GOT3 (cell line): ENCODE measurements at places on chromosomes 2 and 18.

- no peak for DNase-seq
These were observed 87.9 kb downstream of the ICOS start for GRCh38 chr2:204024503-204024902.

DNA sequence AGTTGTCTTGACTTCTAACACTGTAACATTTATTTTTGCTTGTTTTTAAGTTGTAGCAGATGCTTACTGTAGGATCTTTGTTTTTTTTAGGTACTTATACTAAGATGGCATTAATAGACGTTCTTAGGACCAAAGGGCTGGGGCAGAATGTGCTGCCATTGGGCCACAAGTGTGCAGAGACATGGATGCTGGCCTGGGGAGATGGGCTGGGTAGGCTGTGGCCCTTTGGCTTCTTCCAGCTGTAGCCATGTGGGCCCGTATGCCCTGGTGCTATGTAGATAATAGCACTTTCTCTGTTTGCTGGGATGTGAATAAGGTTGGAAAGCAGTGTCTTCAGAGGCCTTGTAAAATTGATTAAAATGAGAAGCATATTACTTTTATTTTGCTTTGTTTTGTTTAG is 18.8 kb downstream of the RAB31 start:
- no peak for DNase-seq

DNA sequence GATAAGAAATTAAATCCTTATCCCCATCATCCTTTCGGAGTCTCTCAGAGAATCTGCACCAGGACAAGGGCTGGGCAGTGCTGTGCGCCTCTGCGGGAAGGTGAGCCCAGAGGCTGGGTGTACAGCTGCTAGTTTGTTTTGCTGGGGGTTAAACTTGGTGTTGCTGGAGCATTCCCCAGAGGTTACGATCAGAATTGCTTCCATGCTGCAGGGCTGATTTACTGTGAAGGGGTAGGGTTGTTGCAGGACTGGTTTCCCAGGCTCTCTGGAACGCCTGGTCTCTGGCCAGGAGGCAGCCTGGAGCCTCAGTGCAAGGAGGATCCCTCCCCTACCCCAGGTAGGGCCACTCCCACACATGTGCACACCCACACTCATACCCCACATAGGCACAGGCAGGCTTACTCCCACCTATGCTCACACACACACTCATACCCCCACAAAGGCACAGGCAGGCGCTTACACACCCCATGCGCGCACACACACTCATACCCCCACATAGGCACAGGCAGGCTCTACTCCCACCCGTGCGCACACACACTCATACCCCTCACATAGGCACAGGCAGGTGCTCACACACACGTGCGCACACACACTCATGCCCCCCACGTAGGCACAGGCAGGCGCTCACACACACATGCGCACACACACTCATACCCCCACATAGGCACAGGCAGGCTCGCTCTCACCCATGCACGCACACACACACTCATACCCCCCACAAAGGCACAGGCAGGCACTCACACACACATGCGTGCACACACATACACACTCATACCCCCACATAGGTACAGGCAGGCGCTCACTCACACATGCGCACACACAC is 11.3 kb downstream of the CNNM4 start:
- no peak for DNase-seq

- no peak for DNase-seq
These were observed 15.2 kb upstream of the NT5DC4 start for GRCh38 chr2:112705575-112705974.

DNA sequence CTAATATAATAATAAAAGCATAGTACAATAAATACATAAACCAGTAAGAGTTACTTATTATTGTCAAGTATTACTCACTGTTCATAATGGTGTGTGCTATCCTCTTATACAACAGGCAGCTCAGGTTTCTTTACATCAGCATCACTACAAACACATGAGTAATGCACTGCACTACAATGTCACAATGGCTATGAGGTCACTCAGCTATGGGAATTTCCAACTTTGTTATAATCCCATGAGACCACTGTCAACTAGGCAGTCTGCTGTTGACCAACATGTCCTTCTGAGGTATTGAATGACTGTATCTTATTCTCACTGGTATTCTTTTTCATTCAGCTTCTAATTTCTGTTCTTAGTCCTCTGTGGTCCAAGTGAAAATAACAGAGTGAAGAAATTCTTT is 250.4 kb upstream of the DSEL start:
- DNase-seq, result no peak

DNA sequence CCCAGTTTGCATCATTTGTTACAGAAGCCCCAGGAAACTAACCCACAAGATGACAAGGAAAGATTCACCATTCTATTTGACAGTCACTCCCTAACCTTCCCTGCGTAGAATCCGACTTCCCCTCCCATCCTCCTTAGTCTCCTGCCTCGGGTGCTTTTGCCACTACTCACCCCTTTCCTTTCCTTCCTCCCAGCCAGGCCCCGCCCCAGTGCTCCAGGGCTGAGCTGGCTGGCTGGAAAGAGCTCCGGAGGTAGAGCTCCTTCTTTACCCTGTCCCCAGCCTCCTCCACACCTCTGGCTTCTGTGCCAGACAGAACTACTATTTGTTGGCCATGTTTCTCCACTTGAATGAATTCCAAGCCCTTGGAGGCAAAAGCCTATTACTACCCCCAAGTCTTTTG is 317.6 kb upstream of the NCKAP5 start:
- no peak for DNase-seq

DNA sequence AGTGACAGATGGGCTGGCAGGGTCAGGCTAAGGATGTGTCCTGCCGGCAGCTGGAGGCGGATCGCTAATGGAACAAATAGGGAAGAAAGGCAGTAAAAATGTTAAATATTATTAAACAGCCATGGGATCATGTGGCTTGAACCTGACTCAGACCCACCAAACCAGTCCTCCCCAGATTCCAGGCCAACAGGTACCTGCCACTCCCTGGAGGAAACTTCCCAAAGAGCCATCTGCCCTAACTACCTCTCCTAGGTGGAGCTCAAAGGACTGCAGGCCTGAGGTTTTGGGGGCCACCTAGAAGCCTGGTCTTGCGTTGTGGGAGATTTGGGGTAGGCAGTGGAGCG is 34.3 kb downstream of the CIB4 start:
- DNase-seq, result no peak

DNA sequence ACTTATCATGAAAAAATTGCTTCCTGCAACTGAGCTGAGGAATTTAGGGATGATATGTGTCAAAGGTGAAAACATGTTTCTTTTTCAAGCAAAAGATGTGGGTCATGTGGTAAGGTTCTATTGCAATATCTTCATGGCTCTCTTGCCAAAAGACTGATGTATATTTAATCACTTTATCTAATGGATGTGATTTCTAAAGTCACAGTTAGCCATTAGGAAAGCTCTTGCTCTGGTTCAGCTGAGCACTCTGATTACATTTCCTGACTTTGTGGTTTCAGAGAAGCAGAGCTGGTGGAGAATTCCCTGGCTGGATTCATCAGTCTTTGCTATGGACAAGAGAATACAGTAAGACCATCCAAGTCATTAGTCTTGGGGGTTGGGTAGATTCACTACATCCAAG is 24.4 kb downstream of the SCN9A start:
- DNase-seq, result no peak

GRCh38 chr2:135954020-135954601 is 31.3 kb downstream of the DARS1 start:
- no peak for DNase-seq

DNA sequence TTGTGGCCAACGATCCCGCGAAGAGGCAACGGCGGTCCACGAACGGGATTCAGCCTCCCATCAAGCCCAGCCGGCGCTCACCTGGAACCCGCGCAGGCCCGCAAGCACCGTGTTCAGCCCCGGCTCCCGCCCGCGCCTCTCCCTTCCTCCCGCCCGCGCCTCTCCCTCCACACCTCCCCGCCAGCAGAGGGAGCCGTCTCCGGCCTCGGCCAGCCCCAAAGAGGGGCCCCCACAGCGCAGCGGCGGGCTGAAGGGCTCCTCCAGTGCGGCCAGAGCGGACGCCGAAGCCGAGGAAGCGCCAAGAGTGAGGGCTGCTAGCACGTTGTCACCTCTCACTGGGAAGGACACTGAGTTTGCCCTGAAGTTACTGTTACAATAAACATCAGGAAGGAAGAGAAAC is 55.3 kb upstream of the LAPTM4A start:
- DNase-seq, result no peak

DNA sequence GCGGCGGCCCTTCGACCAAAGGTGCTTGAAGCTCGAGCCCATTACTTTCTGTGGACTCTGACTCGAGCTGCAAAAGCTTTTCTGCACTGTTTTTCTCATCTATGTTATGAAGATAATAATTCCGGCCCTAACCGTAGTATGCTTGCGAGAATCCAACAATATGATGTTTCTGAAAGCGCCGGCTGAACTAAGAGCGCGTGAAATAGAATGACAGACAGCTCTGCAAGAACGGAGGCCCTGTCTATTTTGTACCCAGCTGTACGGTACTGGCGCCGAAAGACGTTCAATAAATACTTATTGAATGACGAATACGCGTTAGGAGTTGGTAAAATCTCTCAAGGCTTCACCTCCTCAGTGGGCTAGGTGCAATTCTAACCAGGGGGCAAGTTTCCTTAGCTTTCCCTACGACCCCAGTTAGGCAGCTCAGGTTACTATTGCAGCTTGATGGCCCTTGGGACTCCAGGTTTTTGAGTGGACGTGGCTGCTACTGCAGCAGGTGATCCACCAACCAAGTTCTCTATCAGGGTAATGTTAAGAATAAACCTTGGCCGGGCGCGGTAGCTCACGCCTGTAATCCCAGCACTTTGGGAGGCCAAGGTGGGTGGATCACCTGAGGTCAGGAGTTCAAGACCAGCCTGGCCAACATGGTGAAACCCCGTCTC is 570 bp downstream of the SCRN3 start:
- DNase-seq, result no peak

DNA sequence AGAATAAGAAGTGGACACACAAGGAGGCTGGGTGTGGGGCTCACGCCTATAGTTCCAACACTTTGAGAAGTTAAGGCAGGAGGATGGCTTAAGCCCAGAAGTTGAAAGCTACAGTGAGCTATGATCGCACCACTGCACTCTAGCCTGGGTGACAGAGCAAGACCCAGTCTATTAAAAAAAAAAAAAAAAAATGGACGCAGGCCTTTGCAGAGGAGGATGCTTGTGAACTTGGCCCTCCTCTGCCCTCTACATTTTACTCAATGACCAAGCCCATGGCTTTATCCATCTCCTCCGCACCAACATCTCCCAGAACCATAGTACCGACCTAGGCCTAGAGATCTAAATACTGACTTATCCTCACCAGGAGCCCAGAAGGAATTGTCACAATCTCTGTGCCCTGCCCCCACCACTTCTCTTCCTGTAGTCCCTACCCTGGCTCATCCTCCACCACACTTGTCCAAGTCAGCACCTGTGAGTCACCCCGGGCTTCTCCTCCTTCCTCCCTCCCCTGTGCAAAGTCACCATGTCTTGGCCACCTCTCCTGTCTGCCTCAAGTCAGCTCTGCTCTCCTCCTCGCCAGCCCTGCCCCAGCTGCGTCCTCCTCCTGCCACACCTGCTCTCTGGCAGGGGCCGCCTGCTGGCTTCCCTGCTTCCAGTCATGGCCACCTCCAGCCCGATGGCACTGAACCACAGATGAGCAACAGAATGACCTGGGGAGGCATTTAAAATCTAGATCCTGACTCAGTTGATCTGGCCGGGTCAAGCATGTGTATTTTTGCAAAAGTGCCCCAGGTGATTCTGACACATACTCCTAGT is 35.8 kb upstream of the ASPRV1 start:
- DNase-seq, result no peak

- no peak for DNase-seq
These were observed 508.9 kb upstream of the MYT1L start for GRCh38 chr2:2839782-2840531.

DNA sequence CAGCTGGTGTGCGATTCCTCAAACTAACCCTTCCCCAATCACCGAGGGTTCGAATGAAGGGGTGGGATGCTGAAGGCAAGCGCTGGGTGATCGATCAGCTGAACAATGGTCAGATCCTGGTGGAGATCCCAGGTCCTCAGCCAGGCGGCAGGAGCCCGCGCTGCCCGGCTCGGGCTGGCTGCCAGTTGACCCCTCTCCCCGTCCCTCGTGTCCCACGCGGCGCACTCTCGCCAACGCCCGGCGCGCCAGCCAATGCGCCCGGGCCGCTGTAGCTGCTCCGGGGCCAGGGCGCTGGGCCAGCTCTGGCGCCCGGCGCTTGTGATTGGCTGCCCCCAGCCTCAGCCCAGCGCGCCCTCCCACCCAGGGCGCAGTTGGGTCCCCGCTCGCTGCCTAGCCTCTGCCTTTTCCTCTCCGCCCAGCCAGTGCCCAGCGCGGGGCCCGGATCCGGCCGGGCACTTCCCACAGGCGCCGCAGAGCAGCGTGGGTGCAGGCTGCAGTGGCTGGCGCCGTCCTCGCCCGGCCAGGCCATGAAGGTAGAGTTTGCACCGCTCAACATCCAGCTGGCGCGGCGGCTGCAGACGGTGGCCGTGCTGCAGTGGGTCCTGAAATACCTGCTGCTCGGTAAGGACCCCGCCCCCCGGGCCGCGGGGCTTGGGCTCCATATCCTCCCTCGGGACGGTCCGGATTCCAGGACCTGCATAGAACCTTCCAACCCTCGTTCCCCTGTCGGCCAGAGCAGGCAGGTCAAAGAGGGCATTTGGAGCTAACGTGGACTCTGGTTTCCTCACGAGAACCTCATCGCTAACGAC is at the start of gene MOGAT1:
Gene MOGAT1, plus strand, starts transcription at position 400 of the 809 bp plus-strand sequence. Its CDS starts 128 bp downstream, at position 528.
- no peak for DNase-seq

DNA sequence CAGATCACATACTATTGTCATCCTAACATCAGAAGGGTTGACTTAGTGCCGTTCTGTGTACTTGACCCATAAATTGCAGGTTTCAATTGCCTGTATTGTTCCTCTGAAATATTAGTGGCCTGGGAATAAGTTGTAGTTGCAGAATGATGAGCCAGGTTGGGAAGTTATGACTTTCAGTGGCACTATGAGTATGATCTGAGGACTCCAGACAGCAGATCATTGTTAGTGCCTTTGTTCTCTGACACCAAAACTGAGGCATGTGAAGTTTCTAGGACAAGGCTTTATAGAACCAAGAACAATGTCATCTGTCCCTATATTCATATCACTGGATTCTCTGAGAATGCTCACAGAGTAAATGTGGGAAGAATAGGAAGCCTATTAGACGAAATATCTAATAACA is 403.7 kb downstream of the STK39 start:
- DNase-seq, result no peak

- DNase-seq, result no peak
These were observed 119.1 kb downstream of the BAZ2B start for GRCh38 chr2:159497256-159497655.

DNA sequence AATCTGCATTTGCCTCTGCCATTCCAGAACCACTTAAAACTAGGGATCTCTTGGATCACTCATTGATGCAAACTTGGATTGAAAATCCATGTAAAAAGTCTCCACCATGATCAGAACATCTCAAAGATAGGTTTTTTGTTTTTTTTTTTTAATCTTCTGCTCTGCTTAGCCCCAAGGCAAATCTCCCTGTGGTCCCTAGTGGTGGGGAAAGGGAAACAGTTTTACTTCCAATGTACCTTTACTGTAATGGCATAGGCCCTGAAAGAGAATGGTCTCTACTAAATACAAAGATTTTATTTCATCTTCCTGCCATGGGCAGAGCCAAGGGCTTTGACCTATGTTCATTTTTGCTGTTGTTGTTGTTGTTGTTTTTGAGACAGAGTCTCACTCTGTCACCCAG is 78.4 kb downstream of the KANSL1L start:
- DNase-seq, result no peak
